ENCODE measurements at places on chromosomes 6 and 20.

DNA sequence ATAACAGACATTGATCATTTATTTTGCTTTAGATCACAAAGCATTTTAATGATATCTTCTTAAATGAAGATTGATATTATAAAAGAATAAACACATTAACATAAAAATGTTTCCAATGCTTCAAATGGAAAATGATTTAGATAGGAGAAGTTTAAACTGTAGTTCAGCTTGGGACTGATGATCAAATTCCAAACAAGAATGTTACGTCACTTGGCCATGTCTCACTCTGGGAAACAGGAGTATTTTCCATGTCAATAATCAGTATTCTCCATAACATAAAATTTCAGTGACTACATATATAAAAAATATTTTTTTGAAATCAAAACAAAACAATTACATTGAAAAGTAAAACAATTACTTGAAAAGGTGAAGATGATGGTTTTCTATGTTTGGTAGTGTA is 52.9 kb upstream of the SIM1 start:
- no peak for DNase-seq
- no peaks in the 10 kb centered on the region for H3K4me1 ChIP-seq
- H3K36me3 ChIP-seq = no peaks in the 10 kb centered on the region
- H3K27me3 ChIP-seq = no peaks in the 10 kb centered on the region
- H3K27ac ChIP-seq = no peak overlapping the region

GRCh38 chr6:47413752-47414422 is 63.7 kb upstream of the CD2AP start:
- no peaks in the 10 kb centered on the region for H3K36me3 ChIP-seq
- no peaks in the 10 kb centered on the region for H3K27me3 ChIP-seq
- H3K4me1 ChIP-seq = no peaks in the 10 kb centered on the region
- H3K27ac ChIP-seq = no peak overlapping the region

DNA sequence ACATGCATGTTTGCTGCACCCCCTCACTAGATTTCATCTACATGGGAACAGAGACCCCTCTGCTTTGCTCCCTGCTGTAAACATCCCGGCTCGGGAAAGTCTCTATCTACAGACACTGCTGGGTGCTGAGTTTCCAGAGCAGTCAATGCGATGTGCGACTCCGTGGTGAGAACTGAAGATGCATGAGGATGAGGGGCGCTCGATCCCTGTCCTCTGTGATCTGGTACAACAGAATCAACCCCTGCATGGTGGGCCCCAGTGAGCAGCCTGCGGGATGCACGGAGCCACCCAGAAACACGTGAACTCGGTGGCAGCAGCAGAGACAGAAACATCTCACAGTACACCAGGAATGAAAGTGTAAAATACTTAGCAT is 83.1 kb downstream of the THBS2 start:
- peak overlapping the region; percentile 88 for H3K27ac ChIP-seq
- no peak overlapping the region for H3K4me3 ChIP-seq
- DNase-seq = no peak
- H3K36me3 ChIP-seq = no peaks in the 10 kb centered on the region

- no peak overlapping the region for H3K4me3 ChIP-seq
- peaks cover 4% of the 10 kb centered on the region for H3K4me1 ChIP-seq
- H3K36me3 ChIP-seq = no peaks in the 10 kb centered on the region
- no peak overlapping the region for H3K27ac ChIP-seq
- H3K27me3 ChIP-seq = no peaks in the 10 kb centered on the region
- DNase-seq = no peak
These were observed 51.9 kb downstream of the B4GALT5 start for GRCh38 chr20:49661560-49662329.

DNA sequence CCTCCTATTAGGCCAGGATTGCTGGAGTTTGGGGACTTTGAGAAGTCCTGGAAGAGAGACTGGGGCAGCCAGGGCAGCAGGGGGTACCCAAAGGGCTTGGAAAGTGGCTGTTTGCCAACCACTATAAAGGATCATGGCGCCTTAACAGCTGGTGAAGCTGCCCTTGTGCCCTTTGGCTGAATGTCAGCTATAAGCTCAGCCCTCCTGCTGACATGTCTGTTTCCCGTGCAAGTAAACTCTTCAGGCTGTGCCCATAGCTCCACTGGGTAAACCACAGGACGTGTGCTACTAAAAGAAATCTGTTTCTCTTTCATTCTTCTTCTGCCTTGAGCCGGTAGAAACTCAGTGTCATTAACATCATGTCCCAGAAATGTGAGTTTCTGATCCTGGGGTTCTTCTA is 97.3 kb downstream of the CAP2 start:
- H3K36me3 ChIP-seq = no peaks in the 10 kb centered on the region
- H3K4me3 ChIP-seq = no peak overlapping the region
- DNase-seq = no peak
- peaks cover 6% of the 10 kb centered on the region for H3K4me1 ChIP-seq
- no peak overlapping the region for H3K27ac ChIP-seq

DNA sequence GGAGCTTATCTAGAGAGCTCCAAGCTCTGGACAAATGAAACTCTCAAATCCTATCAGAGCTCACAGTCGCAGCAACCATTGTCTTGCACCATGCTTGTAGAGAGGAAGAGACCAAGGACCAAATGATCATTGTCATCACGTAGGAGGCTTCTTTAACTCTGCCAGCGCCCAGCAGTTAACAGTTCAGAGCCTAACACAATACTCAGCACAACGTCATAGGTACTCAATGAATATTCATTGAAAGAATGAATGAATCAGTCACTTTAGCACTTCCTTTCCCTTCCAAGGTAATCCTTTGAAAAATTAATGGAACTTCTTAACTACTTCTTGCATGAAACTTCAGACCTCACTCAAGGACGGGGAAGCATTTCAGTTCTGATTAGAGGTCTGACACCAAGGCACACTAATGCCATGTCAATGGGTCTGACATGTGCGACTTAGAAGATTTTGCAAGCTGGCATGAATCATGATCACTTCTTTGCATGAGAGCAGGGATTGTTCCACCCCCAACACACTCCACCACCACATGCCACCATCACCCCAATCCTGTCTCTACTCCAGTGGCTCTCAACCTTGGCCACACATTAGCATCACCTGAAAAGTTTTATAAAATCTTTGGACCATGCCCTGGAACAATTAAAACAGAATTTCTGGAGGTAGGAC is 45.1 kb downstream of the KHDC1L start:
- H3K36me3 ChIP-seq = no peaks in the 10 kb centered on the region
- no peak for DNase-seq
- H3K27me3 ChIP-seq = no peaks in the 10 kb centered on the region
- no peak overlapping the region for H3K4me3 ChIP-seq
- H3K27ac ChIP-seq = no peak overlapping the region

DNA sequence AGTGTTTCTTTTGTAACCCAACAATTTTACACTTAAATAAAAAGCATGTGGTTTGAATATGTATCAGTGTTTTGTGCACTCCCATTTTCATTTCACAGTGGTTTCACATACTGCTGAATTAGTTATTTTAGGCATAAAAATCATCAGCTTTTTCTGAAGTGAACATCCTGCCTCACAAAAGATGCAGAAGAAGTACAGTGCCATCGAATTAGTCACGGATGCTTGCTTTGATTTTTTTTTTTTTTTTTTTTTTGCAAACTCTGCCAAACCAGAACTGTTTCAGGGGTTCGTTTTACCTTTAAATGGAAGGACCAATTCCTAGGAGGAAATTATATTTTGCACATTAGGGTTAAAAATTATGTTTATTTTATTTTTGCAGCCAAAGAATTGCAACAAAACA is 158.6 kb downstream of the RPS12 start:
- no peaks in the 10 kb centered on the region for H3K36me3 ChIP-seq
- H3K27me3 ChIP-seq = no peaks in the 10 kb centered on the region
- no peak overlapping the region for H3K4me3 ChIP-seq
- DNase-seq = no peak

DNA sequence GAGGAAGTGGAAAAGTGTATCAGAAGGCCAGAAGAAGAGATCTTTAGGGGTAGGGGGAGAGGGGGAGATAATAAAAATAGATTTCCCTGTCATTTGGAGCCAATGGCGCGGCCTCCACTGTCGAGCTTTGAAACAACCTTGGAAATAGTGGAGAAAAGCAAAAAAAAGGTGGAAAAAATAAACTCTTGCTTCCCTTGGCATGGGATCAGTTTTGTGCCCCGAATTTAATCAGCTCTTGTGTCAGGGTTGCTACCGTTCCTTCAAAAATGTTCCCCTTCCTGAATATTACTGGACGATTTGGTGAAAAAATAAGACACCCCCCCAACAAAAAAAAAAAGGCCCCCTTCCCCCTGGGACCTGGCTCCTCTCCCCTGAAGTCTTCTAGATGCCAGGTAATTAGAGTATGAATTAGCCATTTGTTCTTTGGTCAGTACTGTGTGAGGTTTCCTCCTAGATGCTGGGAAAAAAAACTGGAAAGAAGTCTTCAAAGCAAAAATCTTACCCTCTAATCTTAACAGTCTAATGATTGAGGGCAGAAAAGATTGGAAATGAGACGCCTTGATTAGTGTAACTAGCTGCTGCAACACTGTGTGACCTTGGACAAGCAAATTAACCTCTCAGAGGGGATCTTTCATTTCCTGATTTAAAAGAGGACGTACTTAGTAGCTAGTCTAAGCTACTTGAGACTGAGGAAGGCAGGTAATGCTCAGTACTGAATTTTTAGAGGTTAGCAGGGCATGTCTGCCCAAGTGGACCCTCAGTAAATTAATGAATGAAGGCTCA is 872 bp upstream of the RBM39 start:
- no peak for DNase-seq
- H3K36me3 ChIP-seq = peaks cover 2% of the 10 kb centered on the region
- no peaks in the 10 kb centered on the region for H3K27me3 ChIP-seq
- peak overlapping the region; percentile 46 for H3K27ac ChIP-seq

DNA sequence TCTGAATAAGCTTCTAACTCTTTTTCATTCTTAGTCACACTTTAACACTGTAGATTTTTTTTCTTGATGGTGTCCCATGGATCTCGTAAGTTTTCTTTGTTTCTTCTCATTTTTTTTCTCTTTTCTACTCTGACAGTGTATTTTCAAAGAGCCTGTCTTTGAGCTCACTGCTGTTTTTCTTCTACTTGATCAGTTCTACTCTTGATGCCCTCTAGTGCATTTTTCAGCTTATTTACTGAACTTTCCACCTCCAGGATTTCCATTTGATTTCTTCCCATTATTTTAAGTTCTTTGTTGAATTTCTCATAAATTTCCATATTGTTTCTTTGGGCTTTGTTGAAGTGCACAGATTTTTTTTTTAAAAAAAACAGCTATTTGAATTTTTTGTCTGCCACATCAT is 2641.1 kb upstream of the DEFB115 start:
- no peaks in the 10 kb centered on the region for H3K36me3 ChIP-seq
- no peaks in the 10 kb centered on the region for H3K4me1 ChIP-seq
- no peak for DNase-seq
- no peak overlapping the region for H3K27ac ChIP-seq
- H3K27me3 ChIP-seq = no peaks in the 10 kb centered on the region

GRCh38 chr6:28553986-28554881 is 28.6 kb downstream of the GPX5 start:
- no peaks in the 10 kb centered on the region for H3K4me1 ChIP-seq
- no peaks in the 10 kb centered on the region for H3K36me3 ChIP-seq
- H3K27me3 ChIP-seq = no peaks in the 10 kb centered on the region
- H3K4me3 ChIP-seq = no peak overlapping the region
- no peak for DNase-seq

DNA sequence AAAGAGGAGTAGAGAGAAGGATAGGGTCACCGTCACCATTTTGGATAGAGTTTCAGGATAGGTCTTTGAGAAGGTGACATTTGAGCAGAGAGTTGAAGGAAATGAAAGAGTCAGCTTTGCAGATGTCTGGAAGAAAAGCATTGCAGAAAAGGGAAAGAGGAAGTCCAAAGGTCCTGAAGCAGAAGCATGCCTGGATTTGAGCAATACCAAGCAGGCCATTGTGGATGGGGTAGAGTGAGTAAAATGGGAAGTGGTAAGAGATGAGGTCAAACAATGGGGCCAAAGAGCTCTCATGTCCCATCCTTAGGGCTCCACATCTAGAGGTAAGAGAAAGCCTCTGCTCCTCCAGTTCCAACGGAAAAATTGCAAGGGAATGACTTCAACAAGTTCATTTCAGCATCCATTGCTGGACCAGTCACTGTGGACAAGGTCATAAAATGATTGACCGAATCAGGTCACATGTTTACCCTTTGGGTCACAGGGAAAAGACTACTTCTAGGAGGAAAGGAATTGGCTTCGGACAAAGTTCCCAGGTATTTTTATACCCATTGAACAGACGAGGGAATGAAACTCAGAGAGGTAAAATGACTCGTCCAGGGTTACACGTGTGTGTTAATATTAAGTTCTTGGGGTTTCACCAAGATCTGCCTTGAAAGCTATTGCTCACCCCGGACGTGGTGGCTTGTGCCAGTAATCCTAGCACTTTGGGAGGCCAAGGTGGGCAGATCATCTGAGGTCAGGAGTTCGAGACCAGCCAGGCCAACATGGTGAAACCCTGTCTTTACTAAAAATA is 6.6 kb upstream of the SAMHD1 start:
- no peak overlapping the region for H3K4me3 ChIP-seq
- no peak overlapping the region for H3K27ac ChIP-seq
- no peaks in the 10 kb centered on the region for H3K27me3 ChIP-seq
- no peak for DNase-seq
- H3K4me1 ChIP-seq = no peaks in the 10 kb centered on the region

DNA sequence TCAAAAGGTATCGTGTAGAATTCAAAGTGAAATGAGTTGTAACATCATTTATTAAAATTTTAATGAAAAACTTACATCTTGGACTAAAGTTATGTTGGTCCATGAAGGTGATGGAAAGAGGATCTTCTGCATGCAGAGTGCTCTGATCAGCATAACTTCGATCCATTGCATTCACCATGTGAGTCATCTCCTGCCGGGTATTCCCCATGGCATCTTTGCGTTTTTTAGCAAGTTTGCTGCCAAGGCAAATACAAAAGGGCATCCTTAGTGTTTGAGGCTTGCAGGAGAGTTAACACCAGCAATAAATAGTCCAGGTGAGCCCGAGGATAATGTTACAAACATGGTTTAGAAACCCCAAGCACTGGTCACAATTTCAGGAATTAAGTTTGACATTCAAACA is 104.2 kb upstream of the THEMIS start:
- no peaks in the 10 kb centered on the region for H3K4me1 ChIP-seq
- no peak overlapping the region for H3K4me3 ChIP-seq

GRCh38 chr6:52454556-52454955 is 34.4 kb downstream of the EFHC1 start:
- no peak overlapping the region for H3K27ac ChIP-seq
- DNase-seq = no peak
- no peaks in the 10 kb centered on the region for H3K36me3 ChIP-seq
- H3K4me3 ChIP-seq = no peak overlapping the region
- no peaks in the 10 kb centered on the region for H3K27me3 ChIP-seq

DNA sequence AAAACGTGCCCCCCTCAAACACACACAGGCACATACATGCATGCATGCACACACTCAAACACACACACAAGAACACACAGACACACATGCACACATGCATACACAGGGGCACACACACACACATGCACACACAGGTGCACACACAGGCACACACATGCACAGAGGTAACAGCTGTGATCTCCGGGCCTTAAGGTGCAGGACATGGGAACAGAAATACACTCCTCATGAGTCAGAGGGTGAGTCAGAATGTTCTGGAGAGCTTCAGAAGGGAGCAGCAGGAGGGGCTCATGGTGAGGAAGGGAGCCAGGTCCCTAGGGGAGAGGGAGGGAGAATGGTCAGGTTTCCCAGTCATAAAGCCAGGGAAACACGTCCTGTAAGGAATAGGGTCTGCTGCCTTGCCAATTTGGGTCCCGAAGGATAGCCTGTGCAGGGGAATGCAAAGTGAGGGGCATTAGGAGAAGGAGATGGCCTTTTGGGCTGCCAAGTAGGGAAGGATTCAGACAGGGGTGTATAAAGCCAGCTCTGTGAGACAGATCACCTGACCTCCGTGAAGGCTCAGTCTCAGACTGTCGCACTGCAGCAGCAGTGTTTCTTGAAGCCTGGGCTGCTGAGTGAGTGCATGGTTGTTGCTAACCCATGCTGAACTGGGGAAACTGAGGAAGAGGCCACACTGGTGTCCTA is 123.9 kb downstream of the MAFB start:
- no peaks in the 10 kb centered on the region for H3K36me3 ChIP-seq
- no peaks in the 10 kb centered on the region for H3K4me1 ChIP-seq
- peak; percentile 56 for DNase-seq
- no peak overlapping the region for H3K27ac ChIP-seq
